ENCODE measurements at places on chromosomes 2 and 18.

GRCh38 chr2:53695575-53695974, 72.0 kb upstream of the CHAC2 start:
- no peak for DNase-seq

DNA sequence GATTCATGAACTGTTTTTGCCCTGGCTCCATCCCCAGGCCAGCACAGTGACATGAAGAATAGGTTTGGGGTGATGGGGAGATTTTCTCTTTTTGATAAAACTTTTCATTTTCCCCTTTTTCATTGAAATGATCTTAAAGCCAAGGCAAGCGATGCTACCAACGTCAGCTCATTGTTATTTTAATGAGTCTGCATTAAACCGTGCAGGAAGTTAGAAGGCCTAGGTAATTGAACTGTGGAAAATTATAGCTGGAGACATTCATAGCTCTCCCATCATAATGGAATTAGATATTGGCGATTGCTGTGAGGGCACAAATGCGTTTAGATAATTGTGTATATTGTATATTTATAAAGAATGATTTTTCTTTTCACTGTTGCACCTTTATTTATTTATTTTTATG, 33.2 kb downstream of the SMARCAL1 start:
- peak; percentile 88 for DNase-seq

- no peak for DNase-seq
These were observed 347.1 kb downstream of the CLIP4 start for GRCh38 chr2:29462293-29462692.

DNA sequence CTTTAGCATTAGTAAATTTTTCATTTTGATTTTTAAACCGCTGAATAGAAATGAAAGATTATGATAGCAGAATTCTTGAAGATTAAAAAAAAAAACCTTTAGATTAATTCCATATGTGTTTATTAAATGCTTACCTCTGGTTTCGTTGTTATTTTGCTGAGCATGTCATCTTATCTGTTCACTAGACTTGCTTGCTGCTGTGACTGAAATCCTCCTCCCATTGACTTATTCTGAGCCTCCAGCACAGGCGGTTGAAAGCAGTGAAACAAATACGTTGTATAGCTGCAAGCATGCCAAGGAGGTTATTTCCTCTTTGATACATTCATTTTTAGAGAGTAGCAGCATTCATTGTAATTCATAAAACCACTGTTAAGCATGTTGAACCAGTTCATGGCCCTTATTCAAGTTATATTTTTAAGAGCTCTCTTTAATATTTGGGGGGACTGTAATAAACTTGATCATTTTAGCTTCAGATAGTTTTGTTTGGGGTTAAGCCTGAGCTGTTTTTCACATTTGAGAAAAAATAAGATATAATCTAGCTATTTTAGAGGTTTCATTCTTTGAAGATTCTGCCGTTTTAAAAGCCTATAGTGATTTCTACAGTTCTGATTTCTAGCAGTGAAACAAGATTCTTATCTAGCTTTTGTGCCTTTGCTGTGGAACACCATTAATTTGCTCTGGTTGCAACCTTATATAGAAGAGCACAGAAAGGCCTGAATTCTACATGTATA, at the start of gene HTR2B:
Gene HTR2B, minus strand, starts transcription at position 205 of the 731 bp plus-strand sequence. CDS start 1,278 bp downstream, outside the sequence.
- no peak for DNase-seq

DNA sequence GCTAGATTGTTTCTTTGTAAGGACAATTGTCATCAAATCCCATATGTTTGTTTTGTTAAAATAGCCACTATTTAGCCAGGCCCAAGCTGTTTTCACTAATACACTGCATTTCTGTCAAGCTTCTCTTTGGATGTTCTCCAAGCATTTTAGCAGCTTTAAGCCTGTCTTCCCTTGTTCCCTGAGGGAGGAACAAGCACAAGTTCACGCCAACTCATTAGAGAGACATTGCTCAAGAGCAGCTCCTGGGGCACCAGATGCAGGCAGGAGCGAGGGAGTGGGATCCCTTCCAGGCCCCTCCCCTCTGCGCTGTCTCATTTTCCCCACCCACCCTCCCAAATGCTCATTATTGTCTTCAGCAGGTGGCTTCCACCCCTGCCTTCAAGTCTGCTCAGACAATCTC, 32.6 kb upstream of the PPP3R1 start:
- DNase-seq, result peak; percentile 32

DNA sequence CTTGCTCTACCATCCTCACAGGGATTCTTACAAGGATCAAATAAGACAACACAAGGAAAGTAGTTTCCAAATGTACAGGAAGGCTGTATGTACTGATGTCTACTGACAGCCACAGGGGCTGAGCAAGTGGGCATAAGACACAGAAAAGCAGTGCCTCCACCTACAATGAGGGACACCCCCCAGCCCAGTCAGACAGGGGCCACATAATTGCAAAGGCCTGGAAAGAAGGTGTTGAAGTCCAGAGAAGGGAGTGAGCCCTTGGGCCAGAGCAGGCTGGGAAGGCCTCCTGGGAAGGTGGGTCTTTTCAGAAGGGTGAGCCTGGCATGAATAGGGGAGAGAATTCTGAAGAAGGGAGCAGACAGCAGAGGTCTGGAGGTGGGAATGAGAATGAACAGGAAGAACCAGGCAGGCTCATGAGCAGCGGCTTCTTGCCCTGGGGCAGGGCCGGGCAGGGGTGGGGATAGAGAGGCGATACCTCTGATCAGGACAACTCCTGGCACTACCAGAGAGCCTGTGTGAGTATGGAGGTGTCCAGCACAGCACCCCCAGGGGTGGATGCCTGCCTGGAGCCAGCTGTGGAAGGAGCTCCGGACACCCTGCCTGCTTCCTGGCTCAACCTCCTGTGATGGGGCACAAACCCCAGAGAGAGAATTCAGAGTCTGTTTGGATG, 30.1 kb downstream of the HS1BP3 start:
- DNase-seq, result no peak

DNA sequence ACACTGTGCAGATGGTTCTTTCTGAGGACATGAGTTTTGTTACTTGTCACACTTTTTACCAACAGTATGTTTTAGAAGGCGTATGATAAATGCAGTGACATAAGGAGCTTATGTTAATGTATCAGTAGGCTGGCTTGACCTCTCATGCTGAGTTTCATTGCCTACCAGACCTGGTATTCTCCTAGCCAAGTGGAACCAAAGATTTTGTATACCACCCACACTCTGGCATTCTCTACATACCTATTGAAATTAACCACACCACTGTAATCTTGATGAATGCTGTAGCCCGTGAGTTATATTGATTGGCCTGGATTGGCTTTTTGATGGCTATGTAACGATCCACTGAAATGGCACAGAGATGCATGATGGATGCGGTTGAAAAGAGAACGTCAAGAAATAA, 11.4 kb downstream of the HTR2B start:
- DNase-seq, result no peak

- no peak for DNase-seq
These were observed 521.0 kb upstream of the NRP2 start for GRCh38 chr2:205161156-205161839.

GRCh38 chr2:206824087-206824618, 58.7 kb downstream of the FASTKD2 start:
- DNase-seq, result no peak

DNA sequence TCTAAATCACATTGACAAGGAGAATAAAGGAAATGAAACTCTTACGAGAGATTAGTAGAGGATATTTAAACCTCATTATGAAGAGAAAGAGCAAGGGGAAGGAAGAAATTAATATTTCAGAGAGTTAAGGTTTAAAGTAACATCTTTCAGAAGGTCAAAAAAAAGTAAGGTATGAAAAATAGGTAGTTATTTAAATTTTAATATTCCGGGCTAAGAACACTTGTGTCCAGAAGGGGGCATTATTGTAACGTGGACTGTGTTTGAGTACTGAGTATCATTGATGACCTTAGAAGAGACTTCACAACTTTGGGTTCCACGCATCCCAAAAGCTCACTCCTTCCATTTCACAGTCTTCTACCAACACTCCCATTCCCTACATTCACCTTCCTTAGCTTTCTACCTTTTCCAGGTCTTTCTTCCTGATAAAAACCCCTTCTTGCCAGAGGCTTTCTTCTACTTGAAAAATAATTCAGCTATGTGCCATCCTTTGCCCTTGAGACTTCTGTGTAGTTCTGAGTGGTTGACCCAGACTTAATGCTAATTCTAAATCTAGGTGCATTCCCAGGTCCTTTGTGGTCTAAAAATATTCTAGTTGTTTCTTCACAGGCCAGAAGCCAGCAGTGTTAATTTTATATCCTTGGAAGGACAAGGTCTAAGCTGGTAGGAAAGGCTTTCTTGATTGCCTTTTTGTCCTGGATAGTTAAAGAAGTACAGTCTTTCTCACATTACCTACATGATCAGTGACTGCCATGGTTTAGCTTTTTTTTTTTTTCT, 16.5 kb downstream of the DYNC1I2 start:
- DNase-seq, result no peak

DNA sequence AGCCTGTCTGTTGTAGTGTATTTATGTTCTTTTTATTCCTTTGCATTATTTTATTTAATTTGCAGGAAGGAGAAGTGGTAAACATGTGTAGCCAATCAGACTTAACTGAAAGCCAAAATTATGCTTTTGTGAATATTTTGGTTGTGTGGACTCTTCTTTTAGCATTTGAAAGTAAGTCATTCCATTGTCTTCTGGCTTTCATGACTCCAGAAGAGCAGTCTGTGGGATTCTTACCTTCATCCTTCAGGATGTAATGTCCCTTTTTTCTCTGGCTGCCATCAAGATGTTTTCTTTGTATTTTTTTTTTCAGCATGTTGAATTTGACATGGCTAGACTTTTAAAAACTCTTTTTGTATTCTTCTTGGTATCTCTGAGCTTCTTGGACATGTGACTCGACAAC, 895.2 kb upstream of the ZEB2 start:
- DNase-seq, result no peak

DNA sequence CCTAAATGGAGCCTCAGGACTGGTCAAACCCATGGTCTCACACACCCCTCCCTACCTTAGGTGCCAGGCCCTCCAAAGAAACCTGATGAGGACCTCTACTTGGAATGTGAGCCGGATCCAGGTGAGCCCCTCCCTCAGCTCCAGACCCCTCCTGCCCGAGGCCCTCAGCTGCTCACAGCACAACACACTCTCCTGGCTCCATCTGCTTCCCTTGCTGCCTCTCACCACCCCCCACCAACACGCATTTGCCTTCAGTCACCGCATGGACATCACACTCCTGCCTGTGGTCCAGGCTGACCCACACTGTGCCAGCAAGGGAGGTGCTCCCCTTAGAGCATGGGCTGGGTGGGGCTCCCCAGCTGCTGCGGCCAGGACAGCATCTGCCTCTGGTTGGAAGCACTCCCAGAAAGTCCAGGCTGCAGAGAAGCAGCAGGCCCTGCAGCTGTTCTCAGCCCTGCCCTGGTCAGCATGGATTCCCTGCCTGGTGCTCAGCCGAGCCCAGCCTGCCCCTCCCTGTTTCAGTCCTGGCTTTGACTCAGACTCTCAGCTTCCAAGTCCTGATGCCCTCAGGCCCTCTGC, 15.1 kb downstream of the SH2D6 start:
- no peak for DNase-seq

GRCh38 chr2:138485019-138485418, 16.6 kb upstream of the SPOPL start:
- no peak for DNase-seq

GRCh38 chr18:34801774-34802173, 91.7 kb downstream of the DTNA start:
- no peak for DNase-seq

DNA sequence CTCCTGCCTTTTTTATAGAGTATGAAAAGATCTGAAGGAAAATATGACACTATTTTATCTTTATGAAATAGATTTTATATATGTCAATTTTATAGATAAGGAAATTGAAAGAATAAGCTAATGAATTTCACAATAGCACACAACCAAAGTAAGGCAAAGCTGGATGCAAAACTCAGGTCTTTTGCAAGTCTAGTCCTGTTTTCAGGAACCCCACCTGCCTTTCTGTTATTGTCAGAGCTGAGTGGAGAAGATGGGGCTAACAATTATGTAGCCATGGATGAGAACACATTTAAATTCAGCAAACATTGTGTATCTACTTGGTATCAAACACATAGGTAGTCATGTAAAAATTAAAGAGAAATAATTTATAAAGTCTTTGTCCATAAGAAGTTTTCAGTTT, 161.5 kb upstream of the ZEB2 start:
- DNase-seq, result no peak

- DNase-seq, result no peak
These were observed 126.9 kb upstream of the DAPL1 start for GRCh38 chr2:158668001-158668765.

- no peak for DNase-seq
These were observed 17.4 kb downstream of the HAT1 start for GRCh38 chr2:171939743-171940071.

DNA sequence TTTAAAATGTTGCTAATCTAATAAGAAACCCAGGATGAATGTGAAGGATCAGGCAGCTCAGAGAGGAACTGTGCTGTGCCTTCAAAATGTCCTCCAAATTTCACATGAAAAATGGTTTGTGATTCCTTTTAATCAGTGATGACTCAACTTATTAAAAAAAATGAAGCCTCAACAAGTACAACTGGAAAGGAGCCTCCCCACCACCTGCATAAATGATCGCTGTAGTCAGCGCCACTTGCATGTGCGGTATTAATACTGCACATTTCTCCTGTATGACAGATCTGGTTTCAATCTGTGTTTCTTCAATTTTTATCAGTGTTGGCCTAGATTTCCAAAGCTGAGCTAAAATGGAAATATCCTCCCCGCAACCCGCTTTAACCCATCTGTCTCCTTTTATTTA, 115.0 kb upstream of the TMEM200C start:
- DNase-seq, result no peak

- DNase-seq, result no peak
These were observed 287.9 kb upstream of the TRIB2 start for GRCh38 chr2:12428786-12429185.

DNA sequence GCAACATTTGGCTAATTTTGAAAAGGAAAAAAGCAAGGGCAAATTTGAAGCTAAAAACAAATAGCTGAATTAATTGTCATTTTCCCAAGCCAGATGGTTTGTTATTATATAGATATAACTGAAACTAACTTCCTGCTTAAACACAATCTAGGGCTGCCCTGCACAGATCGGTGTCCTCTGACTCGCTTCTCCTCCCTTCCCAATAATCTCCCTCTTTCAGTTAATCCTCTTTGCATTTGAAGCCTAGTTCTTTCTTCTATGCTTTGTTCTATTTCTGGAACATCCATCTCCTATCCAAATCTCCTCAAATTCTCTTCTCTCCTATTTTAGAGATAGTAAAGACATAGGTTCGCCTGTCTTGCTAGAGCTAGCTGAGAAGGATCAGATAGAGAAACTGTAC, 328.1 kb downstream of the SLC8A1 start:
- DNase-seq, result no peak

GRCh38 chr2:145221032-145221431, 701.1 kb upstream of the ZEB2 start:
- no peak for DNase-seq
